ENCODE measurements at places on chromosomes 2 and 18.

GRCh38 chr2:132984731-132985130, 314.7 kb upstream of the LYPD1 start:
- no peak for DNase-seq

DNA sequence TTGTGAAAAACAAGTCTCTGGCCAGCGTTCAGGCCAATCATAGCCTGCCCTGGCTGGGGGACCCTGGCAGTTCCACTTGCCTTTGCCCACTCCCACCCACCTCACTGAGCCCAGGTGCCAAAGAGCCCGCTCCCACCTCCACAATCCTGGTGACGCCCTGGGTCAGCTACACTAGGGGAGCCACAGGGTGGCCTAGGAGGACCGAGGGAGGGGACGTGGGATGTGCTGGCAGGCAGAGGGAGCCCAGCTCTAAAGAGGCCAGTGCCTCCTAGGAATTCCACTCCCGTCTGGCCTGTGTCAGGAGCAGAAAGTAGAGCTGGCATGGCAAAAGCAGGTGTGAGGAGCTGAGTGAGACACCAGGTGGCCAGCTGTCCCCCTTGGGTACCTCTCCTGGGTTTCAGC, 49.3 kb downstream of the TNS1 start:
- no peak for DNase-seq

DNA sequence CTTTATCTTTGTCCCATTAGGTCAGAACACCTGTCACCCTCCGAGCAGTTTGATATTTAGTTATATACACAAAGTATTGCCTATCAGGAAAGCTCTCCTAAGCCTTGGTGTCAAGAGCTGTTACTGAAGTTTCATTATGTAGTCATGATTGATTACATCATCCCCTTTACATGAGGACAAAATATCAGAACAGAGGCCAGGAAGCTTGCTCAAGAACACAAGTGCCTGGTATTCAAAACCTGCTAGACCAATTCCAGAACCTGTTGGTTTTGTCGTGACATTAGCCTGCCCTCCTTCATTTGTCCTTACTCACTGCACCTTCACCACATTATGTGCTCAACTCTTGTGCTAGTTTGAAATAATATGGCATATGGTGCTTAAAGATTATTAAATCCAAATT, 377.1 kb downstream of the CDH19 start:
- DNase-seq = no peak

- no peak for DNase-seq
Observed at GRCh38 chr2:146666340-146666739, 1178.5 kb upstream of the ACVR2A start.

- DNase-seq = no peak
Observed at GRCh38 chr2:230413479-230413878, 2.5 kb upstream of the SP100 start.

DNA sequence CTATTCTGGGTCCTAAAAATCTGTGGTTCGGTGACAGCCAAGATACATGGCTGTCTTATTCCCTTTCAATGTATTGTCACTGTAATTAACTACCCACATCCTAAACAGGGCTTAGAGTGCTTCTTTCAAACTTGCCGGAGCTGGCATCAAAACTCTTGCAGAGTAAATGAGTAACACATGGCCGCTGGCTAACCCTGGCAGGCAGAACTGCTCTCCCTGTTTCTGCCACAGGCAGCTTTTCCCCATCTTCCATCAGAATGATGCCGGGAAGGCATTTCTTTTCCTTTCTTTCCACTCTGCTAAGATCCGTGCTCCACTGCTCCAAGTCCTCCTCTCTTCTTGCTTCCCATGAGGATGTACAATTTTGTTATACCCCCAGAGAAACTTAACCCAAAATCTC, 54.8 kb upstream of the PTPRM start:
- no peak for DNase-seq

- DNase-seq = no peak
Observed at GRCh38 chr2:96656540-96656939, 14.0 kb downstream of the FER1L5 start.

DNA sequence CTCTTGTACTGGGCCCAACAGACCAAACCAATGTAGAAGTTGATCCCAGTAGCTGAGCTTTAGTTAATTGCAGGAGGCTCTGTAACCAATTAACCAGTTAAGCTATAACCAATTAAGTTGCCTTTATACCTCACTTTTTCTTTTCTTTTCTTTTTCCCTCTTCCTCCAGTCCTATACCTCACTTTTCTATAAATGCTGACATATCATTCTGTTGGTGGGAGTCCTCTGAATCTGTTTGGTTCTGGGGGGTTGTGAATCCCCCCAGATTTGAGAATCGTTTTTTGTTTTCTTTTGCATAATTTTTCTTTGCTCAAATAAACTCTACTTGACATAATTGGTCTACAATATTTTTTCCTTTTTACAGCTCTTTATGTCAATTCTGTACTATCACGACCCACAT, 38.1 kb upstream of the ACMSD start:
- DNase-seq = no peak

GRCh38 chr2:128313091-128313836, 5.4 kb downstream of the HS6ST1 start:
- no peak for DNase-seq

DNA sequence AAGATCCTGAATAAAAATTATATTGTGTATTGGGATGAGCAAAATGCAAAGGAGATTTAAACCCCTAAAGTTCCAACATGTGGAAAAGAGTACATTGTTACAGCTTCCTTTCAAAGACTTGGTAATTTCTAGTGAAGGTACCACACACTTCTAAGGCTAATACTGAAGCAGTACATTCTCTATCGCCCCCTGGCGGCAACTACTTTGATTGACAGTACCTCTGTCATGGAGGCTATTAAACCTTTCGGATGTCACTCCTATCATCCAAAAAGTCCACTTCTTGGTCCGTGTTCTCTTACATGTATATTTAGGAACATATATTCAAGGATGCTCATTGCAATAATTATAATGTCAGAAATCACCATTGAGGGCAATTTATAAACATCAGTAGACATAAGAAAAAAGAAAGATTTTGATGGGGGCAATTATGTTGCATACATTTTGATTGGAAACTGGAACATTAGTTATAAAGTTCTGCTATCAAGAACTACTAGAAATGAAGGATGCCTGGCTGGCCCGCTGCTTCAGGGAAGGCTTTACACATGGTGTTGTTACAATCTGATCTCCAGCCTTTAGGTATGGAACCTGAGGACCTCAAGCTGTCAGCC, 601.6 kb downstream of the CPS1 start:
- no peak for DNase-seq

GRCh38 chr2:169361706-169362117, 622 bp downstream of the LRP2 start:
- no peak for DNase-seq

DNA sequence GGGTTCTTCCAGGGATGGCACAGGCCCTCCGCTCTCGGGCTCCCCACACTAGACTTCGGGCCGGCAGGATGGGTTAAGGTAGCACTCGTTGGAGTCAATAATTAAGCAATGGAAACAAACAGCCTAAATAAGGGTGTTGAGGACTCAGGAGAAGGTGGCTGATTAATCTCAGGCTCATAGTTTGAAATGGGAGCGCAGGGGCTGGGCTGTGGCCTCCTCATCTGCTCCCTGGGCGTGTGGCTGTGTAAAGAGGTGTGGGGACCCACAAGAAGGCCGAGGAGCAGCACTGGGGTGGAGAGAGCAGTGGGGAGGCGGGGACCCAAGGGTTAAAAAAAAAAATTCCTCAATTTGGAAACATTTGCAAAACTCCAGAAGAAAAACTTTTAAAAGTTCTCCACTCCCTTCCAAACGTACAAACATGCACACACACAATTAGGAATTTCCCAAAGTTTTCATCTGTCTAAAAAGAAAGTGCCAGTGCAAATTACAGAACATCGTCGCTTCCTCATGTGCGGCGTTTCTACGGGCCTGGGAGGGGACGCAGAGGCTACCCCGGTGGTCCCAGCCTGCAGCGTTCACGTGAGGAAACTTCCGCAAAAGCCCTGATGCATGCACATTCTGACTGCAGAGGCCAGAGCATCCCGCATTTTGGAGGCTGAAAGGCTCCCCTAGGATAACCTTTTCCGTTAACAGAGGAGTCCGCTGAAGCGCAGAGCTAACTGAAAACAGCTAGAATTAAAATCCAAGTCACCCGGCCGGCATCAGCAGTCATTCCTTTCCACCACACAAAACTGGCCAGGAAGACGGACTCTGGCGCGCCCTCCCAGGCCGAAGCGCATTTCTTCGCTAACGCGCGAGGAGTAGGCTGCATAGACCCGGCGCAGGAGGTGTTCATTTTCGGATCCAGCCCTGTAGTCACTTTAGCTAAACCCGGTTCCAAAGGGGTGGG, 1.0 kb upstream of the TUBB6 start:
- DNase-seq = no peak

All from DMS 273 treated with DMSO at 0.1 percent for 48 hours (cell line).